Amygdala (tissue), 56 donors: ENCODE measurements at places on chromosomes 4 and X.

GRCh38 chr4:11079171-11079570, 349.5 kb downstream of the HS3ST1 start:
- DNase-seq: no peak

GRCh38 chr4:90137555-90137954, 10.4 kb downstream of the CCSER1 start:
- DNase-seq: no peak

- DNase-seq: no peak
These were observed 106.4 kb upstream of the NWD2 start for GRCh38 chr4:37138019-37138653.

- no peak for DNase-seq
These were observed 206.1 kb upstream of the KLF8 start for GRCh38 chrX:56025872-56026571.

GRCh38 chr4:76305971-76306881, at the start of gene STBD1:
Gene STBD1, plus strand, starts transcription at chr4:76306733. Its CDS starts 37 bp downstream, at chr4:76306770.
- DNase-seq: peak; percentile 24

DNA sequence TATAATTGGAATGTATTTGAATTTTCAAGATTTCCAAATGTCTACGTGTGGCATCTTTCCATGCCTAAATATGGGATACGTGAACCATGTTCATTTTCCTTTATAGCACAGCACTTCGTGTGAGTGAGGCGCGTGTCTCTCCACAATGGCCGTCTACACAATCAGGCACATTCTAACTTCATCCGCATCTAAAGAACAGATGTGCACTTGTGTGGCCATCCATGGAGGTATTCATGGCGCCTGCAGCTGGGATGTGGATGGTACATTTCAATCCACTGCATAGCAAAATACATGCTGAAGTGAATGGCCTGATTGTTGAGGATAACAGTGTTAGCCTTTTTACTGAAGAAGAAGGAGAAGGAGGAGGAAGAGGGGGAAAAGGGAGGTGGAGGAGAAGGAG, 34.5 kb upstream of the TRIM2 start:
- DNase-seq: peak; percentile 88

DNA sequence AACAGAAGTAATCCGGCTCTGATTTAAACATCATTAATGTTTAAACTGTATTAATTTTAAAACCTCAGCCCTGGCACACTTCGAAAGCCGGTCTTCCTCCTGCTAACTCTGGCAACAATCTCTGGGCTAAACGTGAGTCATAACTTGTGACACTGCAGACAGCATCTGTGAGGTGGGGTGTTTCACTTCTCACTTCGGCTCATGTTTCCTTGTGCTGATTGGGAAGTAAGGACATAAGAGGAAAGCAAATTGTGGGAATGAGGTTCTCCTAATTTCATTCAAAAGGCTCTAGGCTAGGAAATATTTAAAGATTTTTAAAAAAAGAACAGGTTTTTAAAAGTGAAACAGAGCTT, 139.9 kb upstream of the USP9X start:
- no peak for DNase-seq

DNA sequence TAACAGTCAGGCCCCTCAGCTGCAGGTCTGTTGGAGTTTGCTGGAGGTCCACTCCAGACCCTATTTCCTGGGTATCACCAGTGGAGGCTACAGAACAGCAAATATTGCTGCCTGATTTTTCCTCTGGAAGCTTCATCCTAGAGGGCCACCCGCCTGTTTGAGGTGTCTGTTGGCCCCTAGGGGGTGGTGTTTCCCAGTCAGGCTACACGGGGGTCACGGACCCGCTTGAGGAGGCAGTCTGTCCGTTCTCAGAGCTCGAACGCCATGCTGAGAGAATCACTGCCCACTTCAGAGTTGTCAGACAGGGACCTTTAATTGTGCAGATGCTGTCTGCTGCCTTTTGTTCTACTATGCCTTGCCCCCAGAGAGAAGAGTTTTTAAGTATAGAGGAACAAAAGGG, 160.8 kb downstream of the DKK2 start:
- no peak for DNase-seq

DNA sequence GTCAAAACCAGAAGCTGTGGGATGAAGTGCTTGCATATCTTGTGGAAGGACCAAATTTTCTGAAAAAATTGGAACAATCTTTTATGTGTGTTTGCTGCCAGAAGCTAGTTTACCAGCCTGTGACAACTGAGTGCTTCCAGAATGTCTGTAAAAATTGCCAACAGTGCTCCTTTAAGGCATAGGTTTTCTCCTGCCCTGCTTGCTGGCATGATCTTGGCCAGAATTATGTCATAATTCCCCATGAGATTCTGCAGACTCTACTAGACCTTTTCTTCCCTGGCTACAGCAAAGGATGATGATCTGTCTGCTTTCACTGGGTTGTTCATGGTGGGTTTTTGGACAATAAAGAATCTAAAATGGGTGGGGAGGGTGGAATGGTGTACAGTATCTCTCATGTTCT, 196.3 kb upstream of the ZCCHC13 start:
- DNase-seq: no peak

- DNase-seq: peak; percentile 83
These were observed at the start of gene STPG2 for GRCh38 chr4:98143001-98143899. Gene STPG2, minus strand, starts transcription at chr4:98143476.
